ENCODE measurements at places on chromosomes 1 and 21.

GRCh38 chr1:92503043-92503925 is 16.6 kb upstream of the GFI1 start:
- DNase-seq: no peak

DNA sequence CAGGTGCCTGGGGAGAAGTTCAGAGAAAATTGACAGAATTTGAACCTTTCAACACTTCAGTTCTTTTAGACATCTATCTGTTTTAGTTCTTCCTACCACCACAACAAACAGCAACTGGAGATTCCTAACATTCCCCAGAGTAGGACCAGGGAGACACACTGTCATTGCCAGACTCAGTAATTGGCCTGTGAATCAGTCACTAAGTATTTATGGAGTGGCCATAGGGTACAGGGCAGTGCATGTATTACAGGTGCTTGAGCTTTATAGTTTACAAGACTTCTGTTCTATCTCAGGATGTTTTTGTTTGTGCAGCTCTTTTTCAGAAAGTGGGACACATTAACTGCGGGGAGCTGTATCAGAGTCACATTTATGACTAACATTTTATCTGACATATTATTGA is 1.7 kb downstream of the CDC14A start:
- DNase-seq: peak; percentile 64

DNA sequence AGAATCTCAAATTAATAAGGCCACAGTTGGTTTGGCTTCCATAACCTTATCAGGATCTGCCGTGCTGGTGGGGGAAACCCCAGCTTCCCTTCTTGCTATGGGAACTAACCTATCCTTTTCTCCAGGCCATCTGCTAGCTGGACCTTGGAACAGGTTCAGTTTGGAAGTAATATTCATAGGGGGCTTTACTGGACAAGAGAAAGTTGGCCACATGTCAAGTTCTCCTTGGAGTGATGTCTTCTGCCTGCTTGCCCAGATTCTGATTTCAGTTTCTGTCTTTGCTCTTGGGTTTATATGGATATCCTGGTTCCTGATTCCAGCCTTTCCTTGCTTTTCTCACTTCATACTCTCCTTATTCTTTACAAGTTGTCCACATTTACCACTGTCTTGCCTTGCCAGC is 279.6 kb downstream of the ASTN1 start:
- DNase-seq: no peak

DNA sequence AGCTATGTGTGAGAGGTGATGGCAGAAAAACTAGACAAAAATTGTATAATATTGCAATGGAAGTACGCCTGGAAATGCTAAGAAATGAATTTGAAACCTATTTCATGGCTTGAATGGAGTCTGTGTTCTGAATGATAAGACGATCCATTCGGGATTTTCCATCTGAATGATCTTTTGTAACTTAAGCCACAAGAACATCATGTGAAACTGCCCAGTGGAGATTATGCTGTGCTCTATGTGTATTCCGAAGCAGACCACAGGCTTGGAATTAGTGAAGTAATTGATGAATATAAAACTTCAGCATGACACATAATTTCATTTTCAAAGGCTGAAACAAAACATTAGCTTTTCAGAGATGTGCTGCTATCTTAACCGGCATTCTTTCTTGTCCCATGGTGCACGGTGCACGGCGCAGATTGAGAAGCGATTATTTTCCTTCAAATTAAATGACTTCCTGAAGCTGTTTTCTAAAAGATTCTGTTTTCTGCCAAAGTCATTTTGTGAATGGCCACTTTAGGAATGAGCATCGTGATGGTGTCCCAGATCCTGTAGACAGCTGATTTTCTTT is 652.9 kb downstream of the PLA2G4A start:
- no peak for DNase-seq

GRCh38 chr1:169949139-169949538 is 55.4 kb upstream of the SCYL3 start:
- DNase-seq: no peak
